ENCODE measurements at places on chromosomes 2 and 18. TPM values are rescaled to one million over a fixed set of nuclear protein-coding genes. Genes with fewer than 3 reads are reported as not detected.

The TTL gene
- 6.6 TPM for polyA plus RNA-seq

The SALL3 gene
- not detected for polyA plus RNA-seq

The EN1 gene
- not detected for polyA plus RNA-seq

The LYG1 gene
- 3.0 TPM for polyA plus RNA-seq

The TLX2 gene
- polyA plus RNA-seq: not detected

The GTF2A1L gene
- not detected for polyA plus RNA-seq

The SULT1C4 gene
- polyA plus RNA-seq: 0.42 TPM

The GKN2 gene
- polyA plus RNA-seq: not detected

The LHCGR gene
- not detected for polyA plus RNA-seq

The RNF152 gene
- 2.0 TPM for polyA plus RNA-seq

The RAMP1 gene
- polyA plus RNA-seq: 87.6 TPM

The DCC gene
- 0.19 TPM for polyA plus RNA-seq

The FBXO36 gene
- 0.84 TPM for polyA plus RNA-seq

The ANO7 gene
- 1.2 TPM for polyA plus RNA-seq

The KRTCAP3 gene
- 33.0 TPM for polyA plus RNA-seq

The POMC gene
- 8.2 TPM for polyA plus RNA-seq

GRCh38 chr2:168797286-168797655 is 5.2 kb upstream of the NOSTRIN start:
- DNase-seq: no peak

GRCh38 chr2:24047703-24048033 is 477 bp upstream of the WDCP start:
- no peak for DNase-seq

DNA sequence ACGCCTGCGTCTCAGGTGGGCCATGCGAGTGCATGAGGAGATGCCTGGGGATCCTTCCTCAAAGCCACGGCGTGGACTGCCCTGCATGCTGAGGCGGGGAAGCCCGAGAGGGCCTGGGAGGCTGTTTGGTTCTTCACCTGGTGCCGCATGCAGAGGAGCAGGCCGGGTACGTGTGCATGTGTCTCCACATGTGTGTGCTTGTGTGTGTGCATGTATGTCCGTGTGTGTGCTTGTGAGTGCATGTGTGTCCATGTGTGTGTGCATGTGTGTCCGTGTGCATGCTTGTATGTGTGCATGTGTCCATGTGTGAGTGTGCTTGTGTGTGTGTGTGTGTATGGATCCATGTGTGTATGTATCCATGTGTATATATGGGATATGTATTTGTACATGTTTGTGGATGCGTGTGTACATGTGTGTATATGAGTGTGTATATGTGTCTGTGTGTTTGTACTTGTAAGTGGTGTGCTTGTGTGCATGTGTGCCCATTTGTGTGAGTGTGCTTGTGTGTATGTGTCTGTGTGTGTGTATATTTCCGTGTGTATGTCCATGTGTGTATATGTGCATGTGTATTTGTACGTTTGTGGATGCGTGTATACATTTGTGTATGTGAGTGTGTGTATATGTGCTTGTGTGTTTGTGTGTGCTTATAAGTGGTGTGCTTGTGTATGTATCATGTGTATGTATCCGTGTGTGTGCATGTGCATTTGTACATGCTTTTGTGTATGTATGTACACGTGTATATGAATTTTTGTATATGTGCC is 79.0 kb downstream of the PTGR3 start:
- DNase-seq: no peak

GRCh38 chr2:120972286-120972685 is 236.6 kb downstream of the GLI2 start:
- no peak for DNase-seq

DNA sequence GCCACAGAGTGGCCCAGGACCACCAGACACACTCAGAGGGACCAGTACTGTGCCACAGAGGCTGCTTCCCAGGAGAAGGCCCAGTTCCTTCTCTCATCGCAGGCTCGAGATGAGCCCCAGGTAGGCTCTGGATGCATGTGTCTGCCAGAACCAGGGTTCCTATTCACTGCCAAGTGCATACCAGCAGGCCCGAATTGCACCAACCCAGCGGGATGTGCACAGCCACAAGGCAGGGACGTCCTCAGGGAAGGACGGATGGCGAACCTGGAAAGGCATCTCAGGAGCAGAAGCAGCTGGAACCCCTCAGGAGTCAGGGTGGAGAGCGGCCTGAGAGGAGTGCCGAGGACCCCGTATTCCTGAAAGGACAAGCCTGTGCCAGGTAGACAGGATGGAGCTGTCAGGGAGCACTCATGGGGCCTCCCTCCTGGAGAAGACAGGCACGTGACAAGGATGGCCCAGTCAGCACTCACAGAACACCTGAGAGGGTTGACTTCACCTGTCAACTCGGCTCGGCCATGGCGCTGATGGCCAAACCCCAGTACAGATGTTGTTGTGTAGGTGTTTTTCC is 73.7 kb downstream of the PTGR3 start:
- DNase-seq: no peak

GRCh38 chr2:156110890-156111289 is 221.6 kb downstream of the NR4A2 start:
- DNase-seq: no peak

GRCh38 chr18:55185391-55185790 is 226.1 kb upstream of the CCDC68 start:
- no peak for DNase-seq

GRCh38 chr18:73990258-73990657 is 157.4 kb downstream of the FBXO15 start:
- DNase-seq: no peak

DNA sequence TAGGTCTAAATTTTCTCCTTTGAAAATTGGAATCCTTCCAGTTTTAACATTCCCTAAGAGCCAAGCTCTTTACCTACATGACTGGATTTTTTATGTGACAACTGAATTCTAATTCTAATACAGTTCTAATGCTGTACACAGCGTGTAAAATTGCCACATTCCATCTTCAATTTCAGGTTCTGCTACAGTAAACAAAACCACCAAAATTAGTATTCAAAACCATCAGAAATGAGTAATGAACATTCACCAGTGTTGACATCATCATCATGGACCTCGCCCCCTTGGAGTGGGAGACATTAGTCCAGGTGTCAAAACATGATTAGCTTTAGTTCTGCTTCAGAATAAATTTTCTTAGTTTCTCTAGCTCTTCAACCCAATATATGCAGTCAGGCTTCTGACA is 133.6 kb downstream of the MBD2 start:
- no peak for DNase-seq

GRCh38 chr2:220999356-220999755 is 572.7 kb downstream of the EPHA4 start:
- DNase-seq: no peak

- DNase-seq: no peak
Measured at GRCh38 chr2:138071720-138072719, 107.7 kb downstream of the HNMT start.

DNA sequence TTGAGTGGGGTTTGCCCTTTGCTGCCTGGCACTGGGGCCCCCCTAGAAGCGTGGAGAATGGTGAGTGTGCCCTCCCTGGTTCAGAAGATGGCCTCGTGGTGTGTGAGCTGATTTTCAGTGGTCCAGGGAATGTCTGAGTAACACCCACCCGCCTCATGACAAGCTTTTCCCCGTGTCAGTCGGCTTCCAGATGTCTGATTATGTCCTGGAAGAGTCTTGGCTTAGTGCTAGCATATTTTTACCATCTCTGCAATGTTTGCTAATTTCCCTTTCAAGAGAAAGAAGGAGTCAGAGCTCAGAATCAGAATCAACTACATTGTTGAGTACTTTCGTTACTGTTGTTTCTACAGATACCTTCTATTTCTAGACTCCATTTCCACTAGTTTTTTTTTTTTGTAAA is 214.7 kb downstream of the SEPTIN10 start:
- DNase-seq: no peak

DNA sequence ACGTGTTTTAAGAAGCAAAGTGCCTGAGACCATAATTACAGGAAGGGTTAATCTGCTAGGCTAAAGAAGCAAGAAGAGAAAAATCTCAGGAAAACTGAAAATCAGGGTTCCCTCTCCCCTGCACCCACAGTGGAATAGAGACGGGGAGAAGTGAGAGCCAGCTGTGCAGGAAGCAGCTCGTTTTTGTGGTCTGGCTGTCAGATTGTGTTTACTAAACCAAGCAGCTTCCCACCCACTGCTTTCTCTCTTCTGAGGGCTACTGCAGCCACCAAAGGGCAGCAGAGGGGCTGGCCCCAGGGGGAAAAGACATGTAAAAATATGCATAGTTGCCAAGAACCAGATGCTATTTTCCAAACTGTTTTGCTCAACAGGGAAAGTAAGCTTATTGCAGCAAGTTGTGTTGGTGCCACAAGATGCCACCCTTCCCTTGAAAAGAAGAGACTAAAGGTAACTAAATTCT is 72.6 kb upstream of the THUMPD2 start:
- DNase-seq: no peak

DNA sequence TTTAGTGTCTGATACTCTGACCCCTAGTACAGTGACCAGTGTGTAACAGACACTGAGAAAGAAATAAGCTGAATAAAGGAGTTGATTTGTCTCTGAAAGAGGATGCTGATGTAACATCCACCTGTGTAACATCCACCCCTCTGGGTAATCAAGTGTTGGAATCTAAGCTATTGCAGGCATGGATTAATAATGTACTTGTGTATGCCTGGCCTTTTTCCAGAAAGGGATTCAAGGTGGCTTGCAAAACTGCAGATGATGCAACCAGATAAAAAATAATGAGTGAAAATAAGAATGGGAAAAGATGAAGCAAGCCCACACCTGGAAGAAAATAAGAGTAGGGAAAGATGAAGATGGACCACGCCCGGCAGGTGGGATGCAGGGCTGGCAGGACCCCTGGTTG is 48.2 kb upstream of the FOXI3 start:
- DNase-seq: no peak

DNA sequence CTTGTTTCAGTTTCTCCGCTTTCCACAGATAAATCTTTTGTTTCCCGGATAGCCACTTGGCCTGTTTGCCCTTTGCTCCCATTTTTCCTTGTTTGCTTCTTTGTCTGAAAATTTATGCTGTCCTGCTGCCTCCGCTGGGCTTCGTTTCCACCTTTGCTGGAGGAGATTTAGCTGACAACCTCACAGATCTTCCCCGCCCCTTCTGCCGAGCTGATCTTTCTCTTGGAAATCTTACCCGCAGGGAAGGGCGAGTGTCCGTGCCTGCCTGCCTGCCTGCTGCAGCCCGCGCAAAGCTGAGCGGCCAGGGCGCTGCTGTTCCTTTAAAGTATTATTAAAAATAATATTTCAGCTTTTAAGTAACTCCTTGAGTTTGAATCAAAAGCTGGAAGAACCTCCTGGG is 1.4 kb upstream of the XRCC5 start:
- no peak for DNase-seq

DNA sequence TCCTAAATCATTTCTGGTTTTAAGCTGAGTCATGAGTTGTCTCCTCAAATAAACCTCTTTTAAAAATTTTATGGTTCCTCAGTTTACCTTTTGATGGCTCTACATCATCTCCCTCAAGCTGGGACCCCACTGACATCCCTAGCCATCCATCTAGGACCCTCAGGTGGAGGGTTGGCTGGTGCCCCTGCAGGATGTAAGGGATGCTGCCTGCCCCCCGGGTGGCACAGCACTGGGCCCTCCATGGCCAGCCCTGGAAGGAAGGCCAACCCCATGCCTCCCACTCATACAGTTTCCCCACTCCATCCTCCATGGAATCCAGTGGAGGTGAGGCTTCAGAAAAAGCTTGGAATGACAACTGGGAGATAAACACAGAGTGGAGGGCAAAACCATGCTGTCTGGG is 17.2 kb upstream of the GPC1 start:
- DNase-seq: no peak

DNA sequence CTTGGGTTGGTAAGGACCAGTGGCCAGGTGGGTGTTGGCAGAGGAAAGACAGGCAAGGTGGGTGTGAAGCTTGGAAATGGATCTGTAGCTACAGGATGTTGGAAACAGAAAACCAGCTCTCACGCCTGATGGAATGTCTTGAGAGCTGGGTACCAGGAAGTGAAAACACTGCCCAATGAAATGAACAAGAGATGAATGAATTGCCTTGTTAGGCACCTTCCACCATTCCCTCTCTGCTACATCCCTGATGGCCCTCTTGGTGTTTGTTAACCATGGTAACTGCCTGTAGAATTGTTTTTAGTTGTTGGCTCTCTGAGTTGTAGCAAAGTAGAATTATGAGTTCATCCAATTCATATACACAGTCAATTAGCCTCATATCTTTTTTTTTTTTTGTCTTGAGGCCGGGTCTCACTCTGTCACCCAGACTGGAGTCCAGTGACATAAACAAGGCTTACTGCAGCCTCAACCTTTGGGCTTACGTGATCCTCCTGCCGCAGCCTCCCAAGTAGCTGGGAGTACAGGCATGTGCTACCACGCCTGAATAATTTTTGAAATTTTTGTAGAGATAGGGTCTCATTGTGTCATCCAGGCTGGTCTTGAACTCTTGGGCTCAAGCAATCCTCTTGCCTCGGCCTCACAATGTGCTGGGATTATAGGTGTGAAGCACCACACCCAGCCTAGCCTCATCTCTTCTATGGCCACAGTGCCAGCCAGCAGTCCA is 9.5 kb downstream of the KCMF1 start:
- no peak for DNase-seq

GRCh38 chr2:163730556-163730955 is 5.3 kb downstream of the FIGN start:
- DNase-seq: no peak

DNA sequence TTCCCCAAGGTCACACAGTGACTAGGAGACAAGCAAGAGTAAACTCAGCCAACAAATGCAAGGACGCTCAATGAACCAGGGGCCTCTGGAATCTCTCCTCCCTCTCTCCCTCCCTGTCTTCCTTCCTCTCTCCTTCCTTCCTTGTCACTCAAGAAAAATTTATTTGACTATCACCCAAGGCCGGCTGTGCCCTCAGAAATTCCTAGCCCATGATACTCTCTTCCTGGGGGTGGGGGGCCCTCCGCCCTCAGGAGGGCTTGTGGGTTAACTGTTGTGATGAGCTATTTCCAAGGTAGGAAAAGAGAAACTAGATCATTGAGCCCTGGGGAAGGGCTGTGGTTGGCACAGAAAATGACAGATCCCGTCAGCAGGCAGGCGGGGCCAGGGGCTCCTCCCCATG is 21.7 kb downstream of the INHBB start:
- DNase-seq: no peak

GRCh38 chr2:227374158-227374557 is 4.9 kb downstream of the TM4SF20 start:
- DNase-seq: no peak

DNA sequence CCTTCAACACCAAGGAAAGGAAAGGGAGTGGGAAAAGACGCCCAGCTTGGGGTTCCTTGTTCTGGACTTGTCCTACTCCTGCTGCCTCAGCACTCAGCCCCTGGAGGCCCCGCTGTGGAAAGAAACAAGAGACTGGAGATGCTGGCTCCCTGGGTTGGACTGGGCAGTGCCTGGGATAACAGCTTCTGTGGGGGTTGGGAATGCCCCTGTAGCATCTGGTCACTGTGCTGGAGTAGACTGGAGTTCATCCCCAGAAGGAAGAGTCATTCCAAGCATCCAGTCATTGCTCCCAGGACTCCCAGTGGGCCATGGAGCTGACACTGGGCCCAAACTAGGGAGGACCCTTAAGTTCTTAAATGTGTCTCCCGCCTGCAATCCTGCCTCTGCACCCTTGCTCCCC is 129.3 kb upstream of the HAAO start:
- no peak for DNase-seq

- no peak for DNase-seq
Measured at GRCh38 chr18:48552130-48552529, 13.3 kb downstream of the CTIF start.

GRCh38 chr2:36446294-36446693 is 90.7 kb downstream of the CRIM1 start:
- DNase-seq: no peak

GRCh38 chr2:157194844-157195243 is 62.7 kb upstream of the GALNT5 start:
- DNase-seq: no peak
